Endothelial cell of umbilical vein (primary cell): ENCODE measurements at places on chromosomes 13 and 19.

- DNase-seq: no peak
Observed at GRCh38 chr13:83232626-83233025, 649.6 kb downstream of the SLITRK1 start.

GRCh38 chr13:78777976-78778375 lies 119.0 kb upstream of the OBI1 start:
- no peak for DNase-seq

- no peak for DNase-seq
Observed at GRCh38 chr19:7544626-7545025, 9.1 kb downstream of the PNPLA6 start.

DNA sequence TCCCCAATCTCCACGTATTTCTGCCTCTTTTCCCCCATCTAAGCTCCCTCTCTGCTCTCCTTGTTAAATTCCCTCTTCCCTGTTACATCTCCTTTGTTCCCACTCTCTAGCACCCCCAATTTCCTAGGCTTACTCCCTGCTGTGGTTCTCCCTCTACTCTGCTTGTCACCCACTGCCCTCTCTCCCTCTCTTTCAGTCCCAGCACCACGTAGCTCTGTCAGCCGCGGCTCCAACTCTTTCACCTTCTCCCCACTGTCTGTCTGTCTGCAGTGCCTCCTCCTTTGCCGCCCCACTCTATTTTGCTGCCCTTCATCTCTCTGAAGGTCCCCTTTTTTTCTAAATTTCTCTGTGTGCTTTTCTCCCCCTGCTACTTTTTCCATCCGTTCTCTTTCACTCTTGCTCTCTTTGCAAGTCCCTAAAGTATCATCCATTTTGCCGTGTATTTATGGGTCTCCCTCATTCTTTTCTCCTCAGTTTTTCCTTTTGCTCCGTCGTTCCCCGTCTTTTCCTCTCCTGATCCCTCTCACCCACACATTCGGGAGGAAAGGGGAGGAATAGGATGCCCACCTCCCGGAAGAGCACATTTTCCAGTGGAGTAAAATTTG lies 937 bp downstream of the ZNF841 start:
- DNase-seq: no peak

- no peak for DNase-seq
Observed at GRCh38 chr13:48726711-48727110, 73.0 kb downstream of the CYSLTR2 start.

DNA sequence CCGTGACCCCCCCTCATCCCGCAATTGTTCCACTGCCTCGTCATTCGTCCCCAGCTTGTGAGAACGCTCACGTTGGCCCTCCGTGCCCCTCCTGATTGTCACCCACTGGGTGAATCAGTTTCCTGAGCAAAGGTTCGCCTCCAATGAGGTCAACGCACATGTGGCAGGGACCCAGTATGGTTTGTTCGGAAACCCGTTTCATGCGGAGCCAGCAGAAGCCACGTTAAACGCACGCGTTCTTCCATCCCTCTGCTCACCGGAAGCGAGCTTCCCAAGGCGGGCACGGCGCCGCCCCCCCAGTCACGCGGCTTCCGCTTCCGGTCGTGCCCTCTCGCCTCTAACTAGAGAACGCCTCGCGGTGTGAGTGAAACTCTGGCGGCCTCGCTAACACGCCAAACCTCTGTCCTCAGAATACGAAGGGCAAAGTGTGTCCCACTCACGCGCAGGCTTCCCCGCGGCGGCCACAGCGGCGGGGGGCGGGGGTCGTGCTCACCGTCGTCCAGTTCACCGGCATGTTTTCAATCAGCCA lies 18.0 kb upstream of the CFAP97D2 start:
- peak; percentile 41 for DNase-seq

DNA sequence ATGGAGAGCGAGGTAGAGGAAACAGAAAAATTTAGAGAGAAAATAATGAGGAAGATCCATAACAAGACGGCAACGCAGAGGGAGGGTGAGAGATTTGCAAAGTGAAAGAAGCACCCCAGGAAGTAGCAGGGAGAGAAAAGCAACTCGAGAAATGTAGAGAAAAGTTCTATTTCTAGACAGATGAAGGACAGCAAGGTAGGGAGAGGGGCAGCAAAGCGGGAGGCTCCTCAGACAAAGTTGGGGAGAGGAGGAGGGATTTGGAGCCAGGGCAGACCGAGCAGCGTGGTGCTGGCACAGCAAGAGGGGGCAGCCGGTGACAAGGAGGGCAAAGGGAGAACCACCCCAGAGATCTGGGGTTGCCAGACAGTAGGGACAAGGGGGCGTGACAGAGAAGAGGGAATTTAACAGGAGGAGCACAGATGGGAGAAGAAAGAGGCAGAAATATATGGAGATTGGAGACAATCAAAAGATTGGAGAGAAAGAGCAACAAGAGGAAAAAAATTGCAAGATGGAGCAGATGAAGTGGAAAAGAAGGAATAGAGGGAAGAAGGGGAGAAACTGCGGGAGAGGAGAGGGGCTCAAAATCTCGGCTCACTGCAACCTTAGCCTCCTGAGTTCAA lies 989 bp downstream of the ZNF766 start:
- no peak for DNase-seq

GRCh38 chr13:23399347-23399746 lies 34.2 kb downstream of the SACS start:
- no peak for DNase-seq
